Progenitor cell of endocrine pancreas (in vitro differentiated cells): ENCODE measurements at places on chromosomes 2 and 18.

DNA sequence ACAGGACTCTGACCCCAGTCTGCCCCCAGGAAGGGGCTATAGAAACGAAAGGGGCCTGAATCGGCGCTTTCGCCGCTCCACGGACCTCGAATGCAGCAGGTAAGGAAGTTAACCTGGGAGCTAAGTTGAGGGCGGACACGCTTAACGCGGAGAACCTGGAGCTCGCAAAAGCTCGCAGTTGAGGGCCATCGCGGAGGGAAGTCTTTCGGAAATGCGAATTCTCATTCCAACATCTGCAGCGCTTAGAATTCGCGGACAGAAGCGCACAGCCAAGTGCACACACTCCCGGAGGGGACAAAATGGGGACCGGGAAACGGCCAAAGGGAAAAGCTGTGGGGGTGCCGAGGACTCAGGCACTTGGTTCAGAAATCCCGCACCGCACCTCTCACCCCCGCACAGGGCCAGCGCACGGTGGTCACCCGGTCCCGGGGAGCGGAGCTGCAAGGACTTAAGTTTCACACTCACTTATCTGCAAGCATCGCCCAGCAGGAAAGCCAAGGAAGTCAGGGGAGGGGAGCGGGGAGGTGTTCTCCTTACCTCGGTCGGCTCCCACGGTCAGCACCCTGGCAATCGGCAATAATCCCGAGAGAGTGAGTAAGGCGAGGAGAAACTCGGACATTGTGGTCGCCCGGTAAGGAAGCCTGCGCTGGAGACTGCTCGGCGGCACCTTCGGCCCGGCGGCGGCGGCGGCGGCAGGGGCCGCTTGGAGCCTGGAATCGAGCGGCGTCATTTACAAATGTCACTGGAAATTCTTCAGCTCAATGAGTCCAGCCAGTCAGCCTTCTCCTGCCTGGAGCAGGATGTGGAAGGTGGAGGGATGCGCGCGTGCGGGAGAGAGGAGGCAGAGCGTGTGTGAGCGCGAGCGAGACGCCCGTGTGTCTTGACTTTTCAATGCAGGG, 456 bp downstream of the LRP1B start:
- peak; percentile 47 for DNase-seq

DNA sequence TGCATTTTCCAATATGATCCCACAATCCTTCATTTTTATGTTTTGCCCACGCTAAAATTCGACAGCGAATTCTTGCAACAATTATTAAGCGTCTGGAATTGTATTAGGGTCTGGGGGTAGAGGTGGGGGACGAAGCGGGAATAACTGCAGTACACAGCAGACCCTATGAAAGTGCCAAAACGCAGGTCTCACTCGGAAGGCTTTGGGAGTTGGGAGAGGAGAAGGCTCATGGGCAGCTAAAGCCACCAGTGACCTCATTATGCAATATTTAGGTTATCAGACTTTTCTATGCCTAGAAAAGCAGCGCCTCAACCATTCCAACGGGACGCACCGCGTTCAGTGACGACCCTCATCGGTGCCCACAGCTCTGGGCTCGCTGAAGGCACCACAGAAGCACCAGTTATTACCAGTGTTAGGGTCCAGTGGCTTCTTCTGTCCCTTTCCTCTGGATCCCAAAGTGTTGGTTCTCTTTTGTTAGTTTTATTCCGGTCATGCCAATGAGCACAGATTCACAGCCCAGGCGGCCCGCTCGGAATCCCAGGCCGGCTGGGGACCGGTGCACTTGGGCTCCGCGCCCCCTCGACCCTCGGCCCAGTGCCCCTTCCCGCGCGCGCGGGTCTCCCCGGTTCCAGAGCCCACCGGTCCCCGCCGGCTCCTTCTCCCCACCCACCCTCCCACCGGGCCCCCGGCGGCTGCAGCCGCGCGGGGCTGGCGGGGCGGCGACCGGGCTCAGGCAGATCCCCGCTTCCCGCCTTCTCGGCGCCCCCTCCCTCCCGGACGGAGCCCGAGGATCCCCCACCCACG, 737 bp upstream of the MAPK4 start:
- no peak for DNase-seq

DNA sequence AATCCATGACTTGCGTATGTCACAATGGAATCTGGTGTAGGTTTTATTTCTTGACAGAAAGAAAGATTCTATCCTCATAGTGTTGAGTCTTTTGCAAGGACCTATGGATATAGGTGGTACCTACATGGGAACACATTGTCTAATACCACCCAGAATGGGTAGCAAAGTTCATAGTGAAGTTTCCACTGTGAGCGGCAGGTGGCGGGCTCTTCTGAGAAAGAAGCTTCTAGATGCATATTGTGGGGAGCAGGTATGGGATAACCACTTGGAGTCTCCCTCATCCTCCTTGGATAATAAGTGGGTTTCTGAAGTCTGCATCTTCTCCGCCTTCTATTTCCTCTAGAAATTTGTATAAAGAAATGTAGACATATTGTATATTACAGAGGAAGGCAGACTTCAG, 44.9 kb downstream of the LINC00305 start:
- no peak for DNase-seq

- no peak for DNase-seq
These were observed 187.8 kb downstream of the FTCDNL1 start for GRCh38 chr2:199663157-199663556.

GRCh38 chr2:173652311-173652710, 297.6 kb downstream of the CDCA7 start:
- DNase-seq, result no peak

- DNase-seq, result no peak
These were observed 29.4 kb downstream of the SH3YL1 start for GRCh38 chr2:234421-234820.

DNA sequence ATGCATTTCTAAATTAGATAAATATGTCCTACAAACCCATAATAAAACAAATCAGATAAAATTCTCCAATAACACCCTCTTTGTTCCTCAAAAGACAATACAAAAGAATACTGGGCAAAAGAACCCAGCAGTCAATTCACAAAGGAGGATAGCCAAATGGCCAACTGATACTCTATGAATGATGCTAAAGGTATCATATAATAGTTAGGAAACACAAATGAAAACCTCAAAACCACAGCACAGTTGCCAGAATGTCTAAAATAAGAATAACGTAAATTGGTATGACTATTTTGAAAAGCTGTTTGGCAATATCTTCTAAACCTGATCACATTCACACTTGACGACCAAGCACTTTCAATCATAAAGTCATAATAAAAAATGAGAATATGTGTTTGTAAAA, 315.4 kb downstream of the CDH7 start:
- no peak for DNase-seq

DNA sequence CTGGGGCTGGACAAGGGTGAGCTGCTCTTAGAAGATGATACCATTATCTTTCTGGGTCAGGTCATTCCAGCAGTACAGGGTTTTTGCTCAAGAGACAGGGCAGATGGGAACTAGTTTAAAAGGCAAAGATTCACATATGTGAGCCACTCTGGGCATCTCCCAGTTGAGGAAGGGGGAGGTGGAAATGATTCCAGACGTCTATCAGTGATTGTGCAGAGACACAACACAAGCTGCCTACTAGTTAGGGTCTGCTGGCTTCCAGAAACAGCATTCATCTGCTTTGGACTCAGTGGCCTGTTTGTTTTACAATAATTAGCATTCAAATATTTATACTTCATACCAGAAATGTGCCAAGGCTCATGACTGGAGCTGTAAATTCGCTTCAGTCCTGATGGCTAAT, 32.3 kb downstream of the ST6GAL2 start:
- DNase-seq, result no peak
